RWPE2 (cell line): ENCODE measurements at places on chromosomes 5 and 9.

DNA sequence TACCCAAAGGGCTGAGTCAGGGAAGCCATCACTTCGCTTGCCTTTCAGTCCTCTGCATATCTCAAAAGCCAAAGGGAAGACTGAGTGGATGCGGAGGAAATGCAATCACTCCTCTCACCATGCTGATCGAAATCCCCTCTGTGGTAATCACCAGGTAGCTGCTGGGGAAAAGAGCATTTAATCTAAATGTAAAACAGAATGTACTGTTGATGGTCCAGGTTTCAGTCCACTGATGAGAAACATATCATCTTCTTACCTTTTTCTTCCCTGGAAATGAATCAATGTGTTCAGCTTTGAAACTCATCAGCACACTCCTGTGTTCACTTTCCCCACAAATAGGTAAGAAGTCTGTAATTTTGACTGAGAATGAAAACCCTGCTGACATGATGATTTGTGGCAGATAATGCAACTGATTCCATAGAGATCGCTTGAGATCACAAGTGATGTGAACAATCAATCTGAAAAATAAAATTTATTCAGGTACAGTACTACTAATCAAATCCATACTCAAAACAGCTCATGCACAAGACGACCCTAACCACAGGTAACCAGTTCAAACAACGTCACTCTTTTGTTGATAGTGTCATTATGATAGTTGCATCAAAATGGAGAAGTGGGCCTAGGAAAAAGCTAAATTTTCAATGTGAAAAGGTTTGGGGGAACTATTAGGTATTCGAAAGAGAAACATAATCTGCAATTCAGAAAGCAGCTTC, 454.0 kb upstream of the RGMB start:
- no peak for DNase-seq

DNA sequence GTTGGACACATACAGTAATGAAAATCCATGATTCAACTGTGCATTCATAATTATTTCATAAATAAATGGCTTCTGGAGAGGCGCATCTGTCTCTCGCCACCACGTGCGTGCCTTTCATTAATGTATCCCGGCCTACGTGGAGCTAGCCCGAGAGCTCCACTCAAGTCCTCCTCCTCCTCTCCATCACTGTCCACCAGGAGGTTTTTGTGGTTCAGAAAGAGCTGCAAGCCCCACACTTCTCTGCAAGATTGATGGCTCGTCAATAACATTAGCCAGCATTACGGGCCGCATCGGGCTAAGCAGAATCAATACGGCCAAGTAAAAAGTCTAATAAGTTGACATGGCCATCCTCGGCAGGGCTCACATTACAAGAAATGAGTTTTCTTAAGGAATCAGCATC, 499.8 kb downstream of the BNC2 start:
- DNase-seq, result no peak

DNA sequence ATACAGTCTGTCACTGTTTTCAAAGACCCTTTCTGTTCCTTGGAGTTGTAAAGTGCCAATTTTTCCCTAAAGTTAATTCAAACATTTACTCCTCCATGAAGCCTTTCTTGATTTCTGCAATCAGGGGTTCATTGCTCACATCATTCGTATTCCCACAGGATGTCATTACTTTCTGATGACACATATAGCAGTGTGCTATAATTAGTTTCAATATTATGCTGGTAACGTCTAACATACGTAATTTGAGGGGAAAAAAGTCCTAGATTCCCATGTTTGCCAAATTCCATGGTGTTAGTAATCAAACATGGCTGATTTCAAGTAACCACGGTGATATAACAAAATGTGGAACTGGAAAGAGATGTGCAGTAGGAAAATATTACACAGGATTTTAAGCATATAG, 468.2 kb upstream of the MEF2C start:
- no peak for DNase-seq

DNA sequence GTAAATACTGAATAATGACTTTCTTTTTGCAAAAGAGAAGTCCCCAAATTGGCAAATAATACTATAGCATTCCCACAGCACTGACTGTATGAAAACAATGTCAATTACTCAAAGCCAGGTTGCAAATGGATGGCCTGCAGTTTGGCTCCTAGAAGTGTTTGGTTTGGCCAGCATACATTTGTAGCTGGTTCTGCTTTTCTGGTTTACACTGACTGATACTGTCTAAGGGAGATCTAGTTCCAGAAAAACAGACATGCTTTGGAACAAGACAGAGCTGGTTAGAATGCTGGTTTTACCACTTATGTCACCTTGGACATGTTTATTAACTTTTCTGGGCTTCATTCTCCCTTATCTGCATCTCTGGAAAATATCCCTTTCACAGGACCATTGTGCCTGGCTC, 81.5 kb upstream of the TRPM3 start:
- no peak for DNase-seq

DNA sequence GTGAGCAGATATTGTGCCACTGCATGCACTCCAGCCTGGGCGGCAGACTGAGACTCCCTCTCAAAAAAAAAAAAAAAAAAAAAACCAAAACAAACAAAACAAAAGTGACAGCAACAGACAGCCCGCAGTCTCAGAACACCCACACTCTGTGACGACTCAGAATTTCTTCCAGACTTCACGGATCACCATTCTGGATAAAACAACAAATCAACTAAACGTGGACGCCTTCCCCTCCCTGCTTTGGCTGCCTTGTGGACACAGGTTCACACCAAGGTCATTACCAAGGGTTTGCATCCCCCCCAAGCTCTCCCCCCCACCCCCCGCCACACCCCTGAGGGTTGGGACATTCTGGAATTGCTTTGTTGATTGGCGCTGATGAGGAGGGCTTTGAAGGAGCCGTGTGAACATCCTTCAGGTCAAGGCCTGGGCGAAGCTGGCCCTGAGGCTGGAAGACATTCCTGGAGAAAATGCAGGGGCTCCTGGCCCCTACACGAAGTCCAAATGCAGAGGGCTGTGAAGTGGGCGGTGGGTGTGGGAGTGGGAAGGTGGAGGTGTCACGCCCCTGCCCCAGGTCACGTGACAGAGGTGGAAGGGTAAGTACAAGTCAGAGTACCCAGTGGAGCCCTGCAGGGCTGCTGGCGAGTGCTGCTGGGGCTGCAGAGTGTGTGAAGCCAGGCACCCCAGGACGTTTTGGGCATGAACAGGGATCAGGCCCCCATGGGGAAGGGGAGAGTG, 10.1 kb downstream of the LCN10 start:
- no peak for DNase-seq

GRCh38 chr5:75734913-75735789, 17.9 kb upstream of the POC5 start:
- no peak for DNase-seq

GRCh38 chr9:14399756-14400657, 86.1 kb upstream of the NFIB start:
- DNase-seq, result no peak

- DNase-seq, result no peak
Measured at GRCh38 chr5:137629646-137630045, 106.2 kb downstream of the KLHL3 start.

DNA sequence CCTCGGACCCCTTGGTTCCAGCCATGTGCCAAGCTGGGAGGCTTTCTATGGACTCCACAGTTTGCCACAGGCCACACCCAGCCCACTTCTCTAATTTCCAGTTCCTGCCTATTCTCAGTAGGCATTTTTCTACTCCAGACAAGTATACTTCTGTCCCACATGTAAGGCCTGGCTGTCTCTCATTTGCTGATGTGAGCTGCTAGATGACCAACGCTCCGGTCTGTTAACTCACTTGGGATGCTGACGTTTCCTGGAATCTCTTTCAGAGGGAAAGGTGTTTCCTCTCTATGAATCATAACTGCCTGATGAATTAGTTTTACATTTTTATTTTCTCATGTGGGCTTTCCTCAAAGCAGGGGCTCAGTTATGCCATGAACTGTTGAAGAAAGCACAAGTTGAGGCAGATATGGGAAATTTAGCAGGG, 36.3 kb downstream of the ERGIC1 start:
- no peak for DNase-seq

GRCh38 chr5:74919487-74919886, 53.3 kb upstream of the FAM169A start:
- DNase-seq, result no peak

- DNase-seq, result no peak
Measured at GRCh38 chr5:27639005-27639612, 600.7 kb upstream of the CDH9 start.

- DNase-seq, result peak; percentile 24
Measured at GRCh38 chr5:132487841-132488555, 2.6 kb downstream of the IRF1 start.

DNA sequence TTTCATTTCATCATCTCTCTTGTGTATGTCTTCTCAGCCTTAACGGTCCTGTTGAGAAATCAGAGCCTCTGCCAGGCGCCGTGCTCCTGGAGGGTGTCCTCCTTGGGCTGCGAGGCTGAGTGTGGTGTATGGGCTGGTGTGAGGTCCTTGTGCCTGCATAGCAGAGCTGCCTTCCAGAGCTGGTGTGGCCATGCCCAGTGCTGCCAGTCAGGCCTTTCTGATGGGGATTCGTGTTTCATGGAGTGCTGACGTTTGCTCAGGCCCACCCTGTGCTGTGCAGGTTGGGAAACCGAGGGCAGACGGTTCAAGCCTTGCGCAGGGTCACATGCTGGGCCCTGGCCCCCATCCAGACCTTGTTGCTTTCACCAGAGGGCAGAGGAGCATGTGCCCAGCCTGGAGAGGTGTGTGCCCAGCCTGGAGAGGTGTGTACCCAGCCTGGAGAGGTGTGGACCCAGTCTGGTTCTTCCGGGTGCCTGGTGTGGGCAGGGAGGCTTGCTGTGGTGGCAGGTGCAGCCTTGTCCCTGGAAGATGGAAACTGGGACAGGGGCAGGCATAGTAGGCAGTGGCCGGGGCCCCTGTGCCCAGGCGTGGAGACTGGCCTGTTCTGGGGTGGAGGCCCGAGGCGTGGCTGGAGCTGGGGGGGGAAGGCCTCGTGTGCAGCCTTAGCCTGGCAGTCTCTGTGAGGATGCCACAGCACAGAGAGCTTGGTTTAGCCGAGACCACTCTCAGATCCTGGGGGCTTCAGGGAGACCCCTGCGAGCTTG, 84.0 kb downstream of the RXRA start:
- DNase-seq, result no peak
